Naive thymus-derived CD8-positive, alpha-beta T cell (primary cell): ENCODE measurements at places on chromosomes 6 and 20.

- DNase-seq = no peak
- no peak overlapping the region for H3K4me3 ChIP-seq
- H3K4me1 ChIP-seq = peaks cover 26% of the 10 kb centered on the region
- no peaks in the 10 kb centered on the region for H3K27me3 ChIP-seq
- no peaks in the 10 kb centered on the region for H3K36me3 ChIP-seq
These were observed 242.2 kb downstream of the HIVEP2 start for GRCh38 chr6:142702501-142703460.

GRCh38 chr6:129390900-129391299 is 319.1 kb downstream of the ARHGAP18 start:
- no peak overlapping the region for H3K4me3 ChIP-seq
- H3K27ac ChIP-seq = no peak overlapping the region
- H3K4me1 ChIP-seq = peaks cover 6% of the 10 kb centered on the region
- no peak for DNase-seq
- H3K36me3 ChIP-seq = no peaks in the 10 kb centered on the region

GRCh38 chr6:25649611-25650010 is 2.4 kb upstream of the SCGN start:
- no peak overlapping the region for H3K4me3 ChIP-seq
- no peaks in the 10 kb centered on the region for H3K4me1 ChIP-seq
- peaks cover 4% of the 10 kb centered on the region for H3K36me3 ChIP-seq
- DNase-seq = no peak
- peaks cover 21% of the 10 kb centered on the region for H3K27me3 ChIP-seq

DNA sequence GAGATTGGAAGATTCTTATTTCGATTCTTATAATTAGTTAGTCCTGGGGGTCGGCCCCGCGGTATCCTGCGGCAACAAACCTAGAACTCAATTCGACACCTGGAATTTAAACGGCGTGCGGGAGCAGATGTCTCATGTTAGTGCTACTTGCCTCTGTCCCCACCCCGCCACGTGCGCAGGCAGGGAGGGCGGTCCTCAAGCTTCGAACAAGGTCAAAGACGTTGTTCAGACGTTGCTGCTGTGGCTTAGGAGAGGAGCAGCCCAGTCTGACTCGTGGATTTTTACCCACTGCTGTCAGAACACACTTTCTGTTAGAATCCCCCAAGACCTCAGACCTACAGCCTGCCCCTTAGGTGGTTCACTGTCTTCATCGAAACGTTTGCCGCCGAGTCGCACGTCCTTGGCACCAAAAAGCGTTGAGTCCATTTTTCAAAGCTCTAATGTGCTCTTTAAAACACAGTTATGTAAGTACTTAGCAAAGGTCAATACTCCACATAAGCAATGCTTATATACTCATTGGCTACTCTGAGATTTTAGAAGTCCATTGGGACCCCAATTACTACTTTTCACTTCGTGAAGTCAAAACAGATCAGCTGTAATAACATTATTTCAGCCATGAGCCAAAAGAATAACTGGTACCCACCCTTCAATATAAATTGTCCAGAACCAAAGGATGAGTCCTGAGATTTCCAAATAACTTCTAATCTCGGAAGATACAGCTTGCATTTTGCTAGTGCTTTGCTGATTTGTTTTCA is 2.7 kb upstream of the C6orf62 start:
- peaks cover 8% of the 10 kb centered on the region for H3K36me3 ChIP-seq
- DNase-seq = no peak
- H3K4me3 ChIP-seq = peak overlapping the region; percentile 98
- H3K4me1 ChIP-seq = peaks cover 34% of the 10 kb centered on the region

- H3K4me3 ChIP-seq = no peak overlapping the region
- H3K36me3 ChIP-seq = no peaks in the 10 kb centered on the region
- H3K27ac ChIP-seq = no peak overlapping the region
- no peak for DNase-seq
- H3K27me3 ChIP-seq = peaks cover 9% of the 10 kb centered on the region
These were observed 200.5 kb upstream of the PHACTR1 start for GRCh38 chr6:12516070-12516469.

DNA sequence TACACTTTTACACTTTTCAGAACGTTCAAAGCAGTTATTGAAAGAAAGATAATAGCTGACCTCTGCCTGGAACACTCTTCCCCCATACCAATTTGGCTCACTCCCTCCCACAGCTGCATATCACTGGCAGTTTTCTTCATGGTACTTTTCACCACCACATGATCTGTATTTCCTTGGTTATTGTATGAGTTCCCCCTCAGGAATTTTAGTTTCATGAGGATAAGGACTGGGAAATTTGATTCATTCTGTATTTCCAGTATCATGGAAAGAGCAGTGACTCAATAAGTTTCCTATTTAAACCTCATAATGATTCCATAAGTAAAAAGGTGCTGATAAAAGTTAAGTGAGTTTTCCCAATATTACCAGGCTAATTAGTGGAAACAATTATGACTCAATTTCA is 16.0 kb downstream of the HTR1B start:
- H3K27ac ChIP-seq = no peak overlapping the region
- DNase-seq = no peak
- H3K27me3 ChIP-seq = no peaks in the 10 kb centered on the region
- H3K36me3 ChIP-seq = no peaks in the 10 kb centered on the region
- no peak overlapping the region for H3K4me3 ChIP-seq

GRCh38 chr6:25050356-25050755 is 114.6 kb upstream of the RIPOR2 start:
- no peaks in the 10 kb centered on the region for H3K36me3 ChIP-seq
- H3K4me3 ChIP-seq = peak overlapping the region; percentile 13
- DNase-seq = peak; percentile 41
- peaks cover 46% of the 10 kb centered on the region for H3K4me1 ChIP-seq

DNA sequence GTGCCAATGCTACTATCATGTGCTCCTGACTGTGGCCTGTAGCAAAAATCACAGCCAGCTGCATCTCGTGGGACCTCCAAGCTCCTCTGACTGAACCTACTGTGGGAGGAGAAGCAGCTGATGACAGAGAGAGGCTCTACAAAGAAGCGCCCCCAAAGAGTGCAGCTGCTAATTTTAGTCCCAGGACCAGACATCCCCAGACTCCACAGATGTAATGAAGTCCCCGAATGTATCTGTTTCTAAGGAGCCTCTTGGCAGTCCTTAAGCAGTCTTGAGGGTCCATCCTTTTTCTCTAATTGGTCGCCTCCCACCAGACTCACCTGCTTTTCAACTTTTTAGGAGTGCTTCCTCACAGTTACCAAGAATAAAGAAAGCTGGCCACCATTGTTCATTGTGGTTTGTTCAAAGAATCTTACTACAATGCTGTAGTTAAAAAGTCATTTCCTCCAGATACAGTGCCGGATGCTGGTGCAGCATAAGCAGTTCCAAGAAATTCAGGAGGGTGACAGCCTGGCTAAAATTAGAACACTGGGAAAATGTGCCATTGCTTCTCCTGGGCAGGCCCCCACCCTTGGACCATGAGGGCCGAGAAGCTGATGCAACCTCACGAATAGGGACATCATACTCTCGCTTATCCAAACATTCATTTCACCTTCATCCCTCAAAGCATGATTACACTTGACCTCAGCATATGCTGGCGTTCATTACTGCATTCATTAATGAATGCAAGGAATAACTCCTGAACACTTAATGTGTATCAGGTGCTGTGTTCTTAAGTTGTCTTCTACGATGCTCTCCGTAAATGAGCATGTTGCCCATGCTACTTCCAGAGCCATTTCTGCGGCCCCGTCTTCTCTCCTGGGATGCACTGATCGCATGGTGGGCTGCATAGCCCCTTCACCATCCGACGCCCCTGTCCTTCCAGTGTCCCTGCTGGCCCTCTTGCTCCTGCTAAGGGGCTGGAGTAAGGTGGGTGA is 66.4 kb downstream of the LY86 start:
- peak overlapping the region; percentile 95 for H3K27ac ChIP-seq
- peaks cover 88% of the 10 kb centered on the region for H3K4me1 ChIP-seq
- H3K36me3 ChIP-seq = no peaks in the 10 kb centered on the region
- peak; percentile 19 for DNase-seq
- H3K27me3 ChIP-seq = no peaks in the 10 kb centered on the region
- peak overlapping the region; percentile 52 for H3K4me3 ChIP-seq

- H3K27ac ChIP-seq = no peak overlapping the region
- no peaks in the 10 kb centered on the region for H3K4me1 ChIP-seq
- H3K4me3 ChIP-seq = no peak overlapping the region
- no peaks in the 10 kb centered on the region for H3K36me3 ChIP-seq
- no peak for DNase-seq
These were observed 569.1 kb upstream of the ID4 start for GRCh38 chr6:19268117-19268516.

DNA sequence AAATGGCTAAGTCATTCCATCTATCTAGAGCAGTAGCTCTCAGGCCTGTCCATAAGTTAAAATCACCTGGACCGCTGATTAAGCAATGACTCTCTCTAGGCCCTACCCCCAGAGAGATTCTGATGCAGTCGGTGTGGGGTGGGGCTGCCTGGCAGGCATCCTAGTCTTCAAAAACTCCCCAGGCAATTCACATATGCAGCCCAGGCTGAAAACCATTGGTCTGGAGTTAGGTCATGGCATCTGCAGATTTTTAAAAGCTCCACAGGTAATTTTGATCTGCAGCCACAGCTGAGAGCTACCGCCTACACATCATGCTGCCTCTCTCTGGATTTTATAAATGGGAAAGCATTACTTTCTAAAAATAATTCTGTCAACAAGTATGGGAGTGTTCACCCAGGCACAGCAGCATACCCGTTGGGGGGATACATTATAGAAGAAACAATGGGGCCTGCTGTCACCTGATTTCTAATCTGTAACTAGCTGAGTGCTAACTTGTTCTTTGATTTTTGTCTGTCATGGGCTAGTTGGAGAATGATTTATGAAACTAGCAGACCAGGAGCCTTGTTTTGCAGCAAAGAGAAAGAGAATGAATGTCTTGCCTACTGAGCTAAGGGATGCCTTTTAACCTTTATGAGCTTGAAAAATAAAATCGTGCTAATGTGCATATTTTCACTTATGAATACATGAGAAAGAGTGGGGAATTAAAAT is 44.1 kb upstream of the ATXN1 start:
- no peak overlapping the region for H3K4me3 ChIP-seq
- no peaks in the 10 kb centered on the region for H3K36me3 ChIP-seq
- H3K27me3 ChIP-seq = no peaks in the 10 kb centered on the region

GRCh38 chr6:90383196-90383822 is 86.7 kb upstream of the BACH2 start:
- H3K4me3 ChIP-seq = no peak overlapping the region
- H3K4me1 ChIP-seq = peaks cover 8% of the 10 kb centered on the region
- H3K27me3 ChIP-seq = no peaks in the 10 kb centered on the region
- no peak overlapping the region for H3K27ac ChIP-seq
- no peaks in the 10 kb centered on the region for H3K36me3 ChIP-seq
- DNase-seq = no peak
